ENCODE measurements at places on chromosomes 1 and 21.

DNA sequence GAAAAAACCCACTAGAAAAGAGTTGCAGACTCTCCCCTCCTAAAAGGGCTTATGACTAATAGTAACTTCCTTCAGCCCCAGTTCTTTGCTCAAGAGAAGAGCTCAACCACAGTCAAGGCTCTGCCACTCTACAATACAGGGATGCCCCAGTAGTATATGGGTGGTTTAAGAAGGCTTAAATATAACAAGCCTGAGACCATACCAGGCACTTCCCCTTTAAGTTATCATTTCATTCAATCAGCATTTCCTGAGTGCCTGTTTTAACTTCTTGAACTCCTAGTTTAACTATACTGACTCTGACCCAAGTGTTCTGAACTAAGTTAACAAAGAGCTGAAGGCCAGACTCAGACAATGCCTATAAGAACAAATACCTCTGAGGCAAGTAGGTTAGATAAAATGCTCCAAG lies 19.8 kb downstream of the PRPF38A start:
- no peak for DNase-seq

DNA sequence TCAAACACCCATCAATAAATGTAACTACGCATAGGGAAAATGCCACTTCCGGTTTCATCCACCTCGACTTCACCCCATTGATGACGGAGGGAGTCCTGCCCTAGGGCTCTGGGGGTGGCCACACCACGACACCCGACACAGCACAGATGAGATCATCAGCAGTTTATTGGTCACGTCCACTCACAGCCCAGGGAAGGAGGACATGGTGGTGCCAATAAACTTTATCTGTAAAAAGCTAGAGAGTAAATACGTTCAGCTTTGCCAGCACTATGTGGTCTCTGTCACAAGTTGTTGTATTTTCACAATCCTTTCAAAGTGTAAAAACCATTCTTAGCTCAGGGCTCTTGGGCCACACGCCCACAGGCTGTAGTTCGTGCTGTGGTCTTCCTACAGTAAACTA lies 16.3 kb downstream of the SETD4 start:
- no peak for DNase-seq

DNA sequence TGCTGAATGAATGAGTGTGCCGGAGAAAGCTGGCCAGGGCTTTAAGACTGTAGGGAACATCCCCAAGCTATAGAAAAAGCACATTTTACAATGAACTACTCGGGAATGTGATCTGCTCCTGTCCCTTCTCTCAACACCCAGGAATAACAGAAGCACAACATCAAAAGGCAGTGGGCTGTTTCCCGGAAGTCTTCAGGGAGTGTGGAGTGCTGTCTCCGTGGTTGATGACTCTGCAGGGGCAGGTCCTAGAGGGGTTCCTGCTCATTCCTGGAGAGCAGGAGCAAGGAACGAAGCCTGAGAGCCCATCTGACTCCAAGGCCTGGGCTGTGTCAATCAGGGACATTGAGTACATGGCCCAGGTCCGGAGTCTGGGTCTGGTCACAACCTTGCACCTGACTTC lies 4.9 kb upstream of the IL22RA1 start:
- no peak for DNase-seq

- no peak for DNase-seq
Measured at GRCh38 chr1:235928197-235928596, 61.5 kb upstream of the LYST start.

- no peak for DNase-seq
Measured at GRCh38 chr1:156745881-156746280, 5.0 kb upstream of the MRPL24 start.

GRCh38 chr21:34795175-34795547 lies 126.4 kb downstream of the CLIC6 start:
- DNase-seq, result no peak

DNA sequence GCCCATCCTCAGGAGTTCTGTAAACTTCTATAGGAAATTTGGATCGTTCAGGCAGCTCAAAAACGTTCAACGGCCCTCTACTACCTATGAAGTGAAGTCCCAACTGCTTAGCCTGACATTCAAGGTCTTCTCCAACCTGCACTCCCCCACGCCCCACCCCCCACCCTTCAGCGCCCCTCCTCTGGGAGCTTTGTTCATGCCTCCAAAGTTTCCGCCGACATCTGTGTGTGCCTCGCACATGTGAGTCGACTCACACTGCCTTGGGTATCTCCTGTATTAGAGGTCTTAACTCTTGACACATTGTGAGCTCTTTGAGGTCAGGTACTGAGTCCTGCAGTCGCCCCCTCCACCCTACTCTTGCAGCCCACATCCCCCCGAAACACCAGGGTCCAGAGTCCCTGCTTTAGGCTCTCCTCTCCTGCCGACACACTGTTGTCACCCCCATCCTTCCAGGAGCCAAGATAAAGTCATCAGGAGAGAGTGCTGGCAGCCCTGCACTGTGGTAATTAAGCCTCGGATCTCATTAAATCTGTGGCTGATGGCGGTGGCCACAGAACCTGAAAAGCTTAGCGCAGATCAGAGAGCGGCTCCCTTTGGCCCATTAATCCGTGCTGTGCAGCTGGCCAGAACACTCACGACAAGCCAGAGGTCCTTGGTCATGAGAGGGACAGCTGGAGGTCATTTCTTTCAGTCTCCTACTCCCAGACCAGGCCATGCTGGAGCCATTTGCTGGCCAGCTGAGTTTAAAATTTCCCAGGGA lies 1.4 kb upstream of the PAFAH2 start:
- no peak for DNase-seq

GRCh38 chr1:31978843-31979400 lies 34.7 kb upstream of the KHDRBS1 start:
- DNase-seq, result no peak

DNA sequence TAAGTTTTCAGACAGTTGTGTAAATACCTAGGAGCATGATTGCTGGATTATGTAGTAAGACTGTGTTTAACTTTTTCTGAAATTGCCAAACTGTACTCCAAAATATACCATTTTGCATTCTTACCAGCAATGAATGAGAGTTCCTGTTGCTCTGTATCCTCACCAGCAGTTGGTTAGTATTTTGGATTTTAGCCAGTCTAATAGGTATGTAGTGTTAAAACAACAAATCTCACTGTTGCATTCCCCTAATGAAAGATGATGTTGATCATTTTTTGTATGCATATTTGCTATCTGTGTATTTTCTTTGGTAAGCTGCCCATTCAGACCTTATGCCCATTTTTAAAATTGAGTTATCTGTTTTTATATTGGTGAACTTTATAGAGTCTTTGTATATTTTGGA lies 89.9 kb downstream of the RASAL2 start:
- no peak for DNase-seq

DNA sequence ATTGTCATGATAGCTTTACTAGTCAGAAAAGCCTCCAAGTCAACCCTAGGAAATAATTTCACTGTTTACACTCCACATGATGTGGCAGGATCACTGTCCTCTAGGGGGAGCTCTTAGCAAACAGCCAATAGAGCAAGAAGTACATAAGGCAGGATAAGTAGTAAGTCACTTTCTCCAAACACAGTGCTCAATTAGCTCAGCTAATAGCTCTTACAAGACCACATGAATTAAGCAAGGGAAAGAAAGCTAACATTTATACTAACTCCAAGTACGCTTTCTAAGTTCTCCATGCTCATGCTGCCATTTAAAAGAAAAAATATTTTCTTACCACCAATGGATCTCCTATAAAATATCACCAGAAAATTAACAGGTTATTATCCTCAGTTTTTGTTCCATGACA lies 66.9 kb upstream of the LRIF1 start:
- peak; percentile 6 for DNase-seq

DNA sequence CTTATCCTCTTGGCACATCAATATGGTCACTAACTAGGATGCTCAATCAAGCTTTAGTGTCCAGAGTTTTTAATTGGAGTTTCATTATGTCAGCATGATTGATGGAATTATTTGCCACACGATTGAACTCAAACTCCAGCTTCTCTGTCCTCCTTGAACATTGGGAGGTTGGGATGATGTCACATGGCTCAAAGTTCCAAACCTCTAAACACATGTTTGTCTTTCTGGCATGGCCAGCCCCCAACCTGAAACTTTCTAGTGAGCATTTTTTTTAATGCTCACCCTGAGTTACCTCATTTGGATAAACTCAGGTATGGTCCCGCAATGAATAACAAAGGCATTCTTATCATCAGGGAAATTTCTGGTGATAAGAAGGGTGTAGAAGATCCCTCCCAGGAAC lies 86.0 kb downstream of the RHOU start:
- no peak for DNase-seq

- DNase-seq, result no peak
Measured at GRCh38 chr1:212946872-212947271, 3.5 kb upstream of the VASH2 start.

DNA sequence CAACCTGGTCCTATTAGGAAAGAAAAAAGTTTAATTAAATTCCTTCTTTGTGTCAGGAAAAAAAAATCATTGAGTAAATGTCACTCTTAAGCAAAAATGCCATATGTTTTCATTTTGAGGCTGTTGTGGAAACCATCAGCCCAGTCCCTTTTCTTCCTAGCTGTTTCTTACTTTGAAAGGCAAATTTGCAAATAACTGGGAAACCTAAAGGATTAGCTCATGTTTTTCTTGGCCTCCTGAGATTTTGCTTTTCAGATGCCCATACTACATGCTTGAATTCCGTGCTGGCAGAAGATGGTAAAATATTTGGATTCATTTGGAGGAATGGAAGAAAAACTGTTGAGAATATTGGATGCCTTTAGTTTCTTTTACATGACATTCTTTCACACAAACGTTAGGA lies 182.1 kb upstream of the ADAMTS5 start:
- DNase-seq, result no peak

DNA sequence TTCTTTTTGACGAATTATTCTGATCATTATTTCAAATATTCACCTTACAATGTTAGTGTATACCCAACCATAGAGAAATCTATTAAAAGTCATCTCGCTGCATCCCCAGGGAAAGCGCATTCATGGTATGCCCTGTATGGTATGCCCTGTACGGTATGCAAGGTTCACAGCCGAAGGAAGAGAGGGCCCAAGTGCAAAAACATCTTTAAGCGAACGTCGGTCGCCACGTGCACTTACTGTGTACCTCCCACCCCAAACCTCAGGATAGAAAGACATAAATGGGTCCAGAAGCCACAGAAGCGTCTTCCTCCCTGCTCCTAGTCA lies 14.4 kb downstream of the HLX start:
- no peak for DNase-seq

DNA sequence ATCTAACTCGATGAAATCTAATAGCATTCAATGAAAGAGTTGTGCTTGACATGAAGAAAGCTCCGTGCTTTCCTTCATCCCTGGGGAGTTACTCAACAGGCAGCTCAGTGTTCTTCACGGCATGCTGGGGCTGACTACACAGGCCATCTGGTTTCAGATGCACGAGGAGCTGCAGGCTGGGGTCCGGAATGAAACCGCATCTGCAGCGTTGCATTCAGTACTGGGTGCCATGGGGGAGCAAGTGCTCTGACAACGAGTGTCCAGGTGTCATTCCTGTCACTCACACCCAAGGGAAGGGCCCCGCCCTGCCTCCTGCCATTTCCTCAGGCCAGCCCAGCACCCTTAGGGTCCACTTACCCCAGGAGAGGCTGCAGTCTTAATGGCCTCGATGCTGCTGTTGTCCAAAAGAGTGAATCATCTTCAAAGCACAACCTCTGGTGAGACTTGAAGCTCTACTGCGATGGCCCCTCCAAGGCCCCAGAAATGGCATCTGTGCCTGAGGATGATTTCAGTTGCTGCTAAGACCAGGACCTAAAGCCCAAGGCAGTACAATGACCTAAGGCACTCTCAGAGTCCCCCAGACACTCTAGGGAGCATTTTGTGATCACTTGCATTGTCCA lies 61.4 kb downstream of the STUM start:
- DNase-seq, result no peak

GRCh38 chr1:201827321-201828216 lies 1.4 kb upstream of the IPO9 start:
- DNase-seq, result no peak

GRCh38 chr1:62809788-62810187 lies 25.9 kb downstream of the ATG4C start:
- DNase-seq, result no peak

DNA sequence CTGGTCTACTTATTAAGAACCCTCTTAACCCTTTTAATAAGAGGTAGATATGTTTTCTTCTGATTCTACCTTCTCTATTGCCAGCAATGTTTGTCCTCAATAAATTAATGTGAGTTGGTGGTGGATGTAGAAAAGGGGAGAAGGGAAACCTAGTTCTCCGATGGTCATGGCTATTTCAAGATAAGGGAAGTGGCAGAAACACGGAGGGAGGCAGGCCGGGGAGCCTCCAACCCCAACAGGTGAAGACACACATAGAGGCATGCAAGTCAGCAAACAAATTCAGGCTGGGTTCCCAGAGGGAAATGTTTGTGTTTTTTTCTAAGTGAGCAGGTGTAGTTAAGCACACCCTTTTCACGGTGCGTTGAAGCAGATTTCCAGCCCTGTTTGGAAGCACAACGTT lies 31.0 kb upstream of the CLDN14 start:
- DNase-seq, result no peak

DNA sequence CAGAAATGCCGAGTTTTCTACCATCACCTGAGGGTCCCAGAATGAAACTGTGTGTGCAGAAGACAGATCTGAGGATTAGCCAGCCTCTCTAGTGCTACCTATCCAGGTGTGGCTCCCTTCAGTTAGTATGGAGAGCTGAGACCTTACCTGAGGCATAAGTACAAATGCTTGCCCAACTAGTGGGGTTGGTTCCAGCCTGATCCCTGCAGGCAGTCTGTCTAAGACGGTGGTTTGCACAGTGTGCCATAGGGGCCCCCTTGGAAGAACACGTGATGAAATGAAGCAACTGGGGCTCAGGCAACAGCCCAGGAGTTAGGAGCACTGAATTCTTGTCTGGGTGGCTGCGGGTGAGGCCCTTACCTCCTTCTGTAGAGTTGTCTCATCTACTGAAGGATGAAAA lies 15.6 kb downstream of the S100A7A start:
- no peak for DNase-seq

GRCh38 chr1:244011271-244011670 lies 39.8 kb upstream of the ZBTB18 start:
- DNase-seq, result no peak

- DNase-seq, result no peak
Measured at GRCh38 chr1:2541619-2542245, 11.7 kb upstream of the HES5 start.

GRCh38 chr21:32298148-32298559 lies 501 bp upstream of the MRAP start:
- no peak for DNase-seq

DNA sequence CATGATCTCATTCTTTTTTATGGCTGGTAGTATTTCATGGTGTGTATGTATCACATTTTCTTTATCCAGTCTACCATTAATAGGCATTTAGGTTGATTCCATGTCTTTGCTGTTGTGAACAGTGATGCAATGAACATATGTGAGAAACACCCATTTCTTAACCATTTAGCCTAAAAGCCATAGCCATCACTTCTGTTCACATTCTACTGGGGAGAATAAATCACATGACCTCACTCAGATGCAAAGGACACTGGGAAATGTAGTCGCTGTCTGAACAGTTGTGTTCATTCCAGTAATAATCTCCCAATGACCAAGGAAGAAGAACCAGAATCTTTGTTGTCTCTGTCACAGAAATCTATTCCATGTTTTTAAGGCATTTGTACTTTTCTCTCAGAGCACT lies 15.1 kb upstream of the PLA2G2E start:
- DNase-seq, result no peak

Measured in HTR-8/SVneo (cell line).